ENCODE measurements at places on chromosomes 12 and 14.

DNA sequence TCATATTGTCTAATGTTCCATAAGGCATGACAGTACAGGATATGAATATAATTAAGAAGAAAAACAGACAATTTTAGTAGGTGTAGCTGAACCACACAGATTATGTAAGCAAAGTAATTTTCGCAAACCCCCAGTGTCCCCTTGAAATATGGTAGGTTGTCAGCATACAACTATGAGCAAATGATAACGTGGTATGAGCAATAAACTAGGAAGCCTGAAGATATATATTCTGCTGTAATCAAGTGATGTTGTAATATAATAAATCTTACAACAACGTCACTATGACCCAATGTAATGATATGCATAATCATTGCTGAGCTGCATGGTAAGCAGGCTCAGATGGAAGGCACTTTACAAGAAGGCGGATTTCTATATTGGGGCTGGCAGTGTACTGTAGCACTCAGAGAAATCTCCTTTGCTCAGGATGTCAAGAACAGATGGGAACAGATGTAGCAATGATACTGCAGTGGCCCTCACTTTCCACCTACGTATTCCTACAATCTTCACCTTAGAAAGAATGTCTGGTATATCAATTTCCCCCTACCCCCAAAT, 47.8 kb upstream of the MYF6 start:
- no peaks in the 10 kb centered on the region for H3K27me3 ChIP-seq
- H3K4me1 ChIP-seq: no peaks in the 10 kb centered on the region
- no peak overlapping the region for H3K4me3 ChIP-seq

DNA sequence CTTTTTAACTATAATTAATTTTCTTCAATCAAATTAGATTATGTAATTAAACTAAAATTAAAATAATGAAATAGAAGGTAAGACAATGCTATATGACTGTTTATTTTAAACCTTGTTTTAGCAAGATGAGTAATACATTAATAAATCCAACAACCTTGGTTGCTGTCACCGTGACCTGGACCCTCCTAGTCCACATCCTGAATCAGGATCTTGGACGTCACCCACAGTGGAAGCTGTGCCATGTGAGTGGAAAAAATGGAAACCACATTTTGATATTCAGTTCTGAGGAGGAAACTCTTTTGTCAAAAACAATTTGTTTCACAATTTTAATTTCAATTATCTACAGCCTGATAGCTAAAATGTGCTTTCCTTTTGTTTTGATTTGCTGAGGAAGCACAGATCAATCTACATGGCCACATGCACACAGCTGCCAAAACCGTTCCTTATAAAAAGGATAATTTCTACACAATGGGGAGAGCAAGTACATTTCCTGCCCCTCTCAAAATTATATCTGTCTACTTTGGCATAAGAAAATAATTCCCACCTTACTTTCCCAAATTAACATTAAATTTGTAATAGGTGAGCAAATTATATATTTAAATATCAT, 255.5 kb downstream of the RASSF9 start:
- H3K4me1 ChIP-seq: no peaks in the 10 kb centered on the region
- H3K36me3 ChIP-seq: no peaks in the 10 kb centered on the region
- no peak overlapping the region for H3K4me3 ChIP-seq
- H3K27ac ChIP-seq: no peak overlapping the region
- no peak for ATAC-seq

DNA sequence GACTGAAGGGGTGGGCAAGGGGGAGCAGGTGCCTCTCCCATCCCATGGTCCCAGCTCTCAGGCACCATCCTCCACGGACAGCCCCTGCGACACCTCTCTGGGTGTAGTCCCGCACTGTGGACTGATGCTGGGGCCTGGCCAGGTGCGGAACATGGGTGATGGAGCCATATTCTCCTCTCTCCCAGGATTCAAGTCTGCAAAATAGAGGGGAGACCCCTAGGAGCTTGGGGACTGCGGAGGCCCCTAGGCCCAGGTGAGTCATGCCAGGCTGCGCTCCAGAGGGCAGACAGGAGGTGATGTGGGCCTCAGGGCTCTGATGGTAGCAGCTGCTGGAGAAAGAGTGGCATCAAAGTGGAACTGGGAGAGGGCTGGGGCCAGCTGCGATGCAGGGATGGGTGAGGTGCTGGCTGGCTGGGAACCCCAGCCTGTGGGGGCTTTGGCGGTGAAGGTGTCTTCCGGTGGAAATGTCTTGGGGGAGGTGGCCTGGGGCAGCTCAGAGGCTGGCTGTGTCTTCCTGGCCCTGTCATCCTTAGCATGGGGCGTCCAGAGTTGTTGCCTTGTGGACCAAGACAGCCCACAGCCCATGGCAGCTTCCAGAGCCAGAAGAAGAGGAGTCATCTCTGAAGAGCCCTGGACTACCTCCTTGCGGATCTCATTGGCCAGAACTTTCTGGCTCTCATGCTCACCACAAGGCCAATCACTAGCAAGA, 149.1 kb downstream of the KIF26A start:
- H3K27me3 ChIP-seq: peaks cover 7% of the 10 kb centered on the region
- ATAC-seq: no peak
- no peaks in the 10 kb centered on the region for H3K36me3 ChIP-seq
- H3K4me1 ChIP-seq: no peaks in the 10 kb centered on the region

- H3K4me1 ChIP-seq: peaks cover 36% of the 10 kb centered on the region
- H3K27me3 ChIP-seq: no peaks in the 10 kb centered on the region
- ATAC-seq: no peak
- peak overlapping the region; percentile 63 for H3K27ac ChIP-seq
- peaks cover 27% of the 10 kb centered on the region for H3K36me3 ChIP-seq
These were observed 24.6 kb downstream of the DIP2B start for GRCh38 chr12:50529345-50529744.

DNA sequence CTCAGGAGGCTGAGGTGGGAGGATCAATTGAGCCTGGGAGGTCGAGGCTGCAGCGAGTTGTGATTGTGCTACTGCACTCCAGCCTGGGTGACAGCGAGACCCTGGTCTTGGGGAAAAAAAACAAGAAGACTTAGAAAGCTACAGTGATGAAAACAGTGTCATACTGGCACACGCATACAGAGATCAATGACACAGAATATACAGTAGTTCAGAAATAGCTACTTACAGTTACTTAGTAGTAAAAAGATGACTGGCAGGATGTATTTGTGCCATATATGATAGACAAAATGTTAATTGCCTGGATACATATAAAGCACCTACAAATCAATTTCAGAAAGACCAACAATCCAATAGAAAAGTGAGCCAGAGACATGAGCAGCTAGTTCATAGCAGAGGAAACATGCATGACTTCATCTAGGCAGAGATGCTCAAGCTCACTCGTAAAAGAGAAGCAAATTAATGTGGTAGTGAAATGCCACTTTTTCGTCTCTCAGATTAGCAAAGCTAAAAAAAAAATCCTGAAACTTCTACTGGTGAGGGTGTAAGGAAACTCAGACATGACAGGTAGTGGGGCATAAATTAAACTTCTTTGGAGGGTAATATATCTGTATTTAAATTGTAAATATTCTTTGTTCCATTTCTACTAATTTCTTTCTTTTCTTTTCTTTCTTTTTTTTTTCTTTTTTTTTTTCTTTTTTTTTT, 2.5 kb upstream of the ALDH2 start:
- peak overlapping the region; percentile 75 for H3K27ac ChIP-seq
- H3K4me1 ChIP-seq: peaks cover 86% of the 10 kb centered on the region
- H3K4me3 ChIP-seq: peak overlapping the region; percentile 33
- peak; percentile 65 for ATAC-seq
- H3K36me3 ChIP-seq: no peaks in the 10 kb centered on the region

- H3K27ac ChIP-seq: no peak overlapping the region
- H3K36me3 ChIP-seq: no peaks in the 10 kb centered on the region
- H3K4me1 ChIP-seq: no peaks in the 10 kb centered on the region
These were observed 90.3 kb downstream of the PAX9 start for GRCh38 chr14:36751920-36752319.

GRCh38 chr14:35044939-35045797, 904 bp upstream of the FAM177A1 start:
- ATAC-seq: no peak
- no peaks in the 10 kb centered on the region for H3K36me3 ChIP-seq
- peak overlapping the region; percentile 98 for H3K4me3 ChIP-seq
- H3K4me1 ChIP-seq: peaks cover 26% of the 10 kb centered on the region

DNA sequence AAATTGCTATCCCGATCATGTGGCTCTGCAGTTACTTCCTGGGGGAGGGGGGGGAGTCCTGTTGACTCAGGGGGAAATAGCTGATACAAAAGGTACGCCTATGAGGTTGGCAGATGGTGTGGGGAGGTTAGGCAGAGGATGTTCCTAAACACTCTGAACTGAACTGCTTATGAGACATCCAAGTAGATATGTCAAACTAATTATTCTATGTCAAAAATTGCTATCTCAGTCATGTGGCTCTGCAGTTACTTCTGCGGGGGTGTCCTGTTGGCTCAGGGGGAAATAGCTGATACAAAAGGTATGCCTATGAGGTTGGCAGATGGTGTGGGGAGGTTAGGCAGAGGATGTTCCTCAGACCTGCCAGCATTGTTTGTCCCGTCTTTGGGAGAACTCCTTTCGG, 5.1 kb upstream of the VCPKMT start:
- no peak overlapping the region for H3K4me3 ChIP-seq
- peaks cover 39% of the 10 kb centered on the region for H3K36me3 ChIP-seq
- no peak for ATAC-seq
- peaks cover 5% of the 10 kb centered on the region for H3K4me1 ChIP-seq

DNA sequence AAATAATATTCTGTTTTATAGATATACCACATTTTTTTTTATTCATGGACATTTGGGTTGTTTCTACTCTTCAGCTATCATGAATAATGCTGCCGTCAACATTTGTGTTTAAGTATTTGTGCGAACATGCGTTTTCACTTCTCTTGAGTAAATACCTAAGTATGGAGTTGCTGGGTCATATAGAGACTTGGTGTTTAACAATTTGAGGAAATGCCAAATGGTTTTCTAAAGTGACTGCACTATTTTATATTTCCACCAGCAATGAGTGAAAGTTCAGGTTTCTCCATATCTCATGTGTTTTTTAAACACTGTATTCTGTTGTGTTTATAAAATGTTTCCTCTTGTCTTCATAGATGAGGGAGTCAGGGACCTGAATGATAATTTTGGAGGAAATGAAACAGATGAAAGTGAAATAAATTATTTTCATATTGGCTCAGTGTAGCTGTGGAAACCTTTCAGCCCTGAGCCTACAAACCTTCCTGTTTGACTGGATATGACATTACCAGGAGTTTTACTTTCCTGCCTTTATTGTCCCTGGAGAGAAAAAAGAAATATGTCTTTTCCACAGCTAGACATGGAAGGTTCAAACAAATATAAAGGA, 26.3 kb downstream of the DAAM1 start:
- peaks cover 64% of the 10 kb centered on the region for H3K4me1 ChIP-seq
- H3K27me3 ChIP-seq: no peaks in the 10 kb centered on the region
- no peak overlapping the region for H3K4me3 ChIP-seq
- peak; percentile 75 for ATAC-seq
- peak overlapping the region; percentile 30 for H3K27ac ChIP-seq
- H3K36me3 ChIP-seq: peaks cover 7% of the 10 kb centered on the region

GRCh38 chr12:77591959-77592743, 238.5 kb upstream of the NAV3 start:
- H3K27ac ChIP-seq: no peak overlapping the region
- H3K27me3 ChIP-seq: no peaks in the 10 kb centered on the region
- H3K36me3 ChIP-seq: no peaks in the 10 kb centered on the region
- H3K4me1 ChIP-seq: no peaks in the 10 kb centered on the region
- H3K4me3 ChIP-seq: no peak overlapping the region

DNA sequence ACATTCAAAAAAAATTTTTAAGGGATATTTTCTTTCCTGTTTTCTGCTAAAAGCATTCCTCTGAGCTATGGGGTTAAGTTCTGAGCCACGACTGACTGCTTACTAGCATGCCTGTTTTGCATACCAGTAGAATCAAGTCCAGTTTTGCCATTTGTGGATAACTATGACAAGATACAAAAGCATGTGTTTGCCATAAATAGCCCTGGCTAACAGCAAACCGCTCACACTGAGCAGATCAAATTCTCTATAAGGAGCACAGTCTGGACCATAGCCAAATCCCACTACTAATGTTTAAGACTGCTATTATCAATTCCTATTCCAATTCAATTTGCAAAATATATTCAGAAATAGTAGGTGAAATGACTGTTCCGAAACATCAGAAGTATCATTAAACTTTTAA, 3.2 kb downstream of the CFL2 start:
- peaks cover 8% of the 10 kb centered on the region for H3K36me3 ChIP-seq
- no peak overlapping the region for H3K4me3 ChIP-seq
- H3K27me3 ChIP-seq: no peaks in the 10 kb centered on the region
- ATAC-seq: no peak

- H3K27ac ChIP-seq: peak overlapping the region; percentile 49
- H3K36me3 ChIP-seq: no peaks in the 10 kb centered on the region
- peak; percentile 88 for ATAC-seq
- peaks cover 8% of the 10 kb centered on the region for H3K27me3 ChIP-seq
- no peak overlapping the region for H3K4me3 ChIP-seq
These were observed 36.3 kb upstream of the PPM1A start for GRCh38 chr14:60212503-60213371.

DNA sequence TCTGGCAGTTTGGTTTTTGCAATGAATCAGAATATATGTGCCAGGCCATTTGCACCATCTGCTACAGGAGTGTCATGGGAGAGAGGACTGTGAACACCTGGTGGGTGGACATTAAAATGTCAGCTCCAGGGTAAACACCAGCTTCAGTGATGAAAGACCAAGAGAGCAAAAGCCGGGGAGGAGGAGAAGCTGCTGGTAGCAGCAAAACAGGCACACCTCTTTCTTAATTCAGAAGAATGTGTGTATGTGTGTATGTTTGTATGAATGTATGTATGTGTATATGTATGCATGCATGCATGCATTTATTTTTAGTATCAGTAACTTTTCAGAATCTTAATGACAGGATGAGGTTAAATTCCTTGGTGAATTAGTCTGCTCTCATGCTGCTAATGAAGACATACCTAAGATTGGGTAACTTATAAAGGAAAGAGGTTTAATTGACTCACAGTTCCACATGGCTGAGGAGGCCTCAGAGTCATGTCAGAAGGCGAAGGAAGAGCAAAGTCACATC, 357.4 kb upstream of the PRICKLE1 start:
- no peaks in the 10 kb centered on the region for H3K36me3 ChIP-seq
- H3K4me1 ChIP-seq: no peaks in the 10 kb centered on the region
- no peak overlapping the region for H3K4me3 ChIP-seq
- H3K27me3 ChIP-seq: no peaks in the 10 kb centered on the region
- H3K27ac ChIP-seq: no peak overlapping the region

GRCh38 chr12:19440916-19441315, 1.6 kb downstream of the AEBP2 start:
- peaks cover 32% of the 10 kb centered on the region for H3K4me1 ChIP-seq
- peaks cover 13% of the 10 kb centered on the region for H3K36me3 ChIP-seq
- no peak for ATAC-seq
- peak overlapping the region; percentile 94 for H3K27ac ChIP-seq
- H3K4me3 ChIP-seq: peak overlapping the region; percentile 93

GRCh38 chr12:45557016-45557415, 172.5 kb upstream of the ARID2 start:
- H3K27ac ChIP-seq: no peak overlapping the region
- no peaks in the 10 kb centered on the region for H3K27me3 ChIP-seq
- no peaks in the 10 kb centered on the region for H3K4me1 ChIP-seq

DNA sequence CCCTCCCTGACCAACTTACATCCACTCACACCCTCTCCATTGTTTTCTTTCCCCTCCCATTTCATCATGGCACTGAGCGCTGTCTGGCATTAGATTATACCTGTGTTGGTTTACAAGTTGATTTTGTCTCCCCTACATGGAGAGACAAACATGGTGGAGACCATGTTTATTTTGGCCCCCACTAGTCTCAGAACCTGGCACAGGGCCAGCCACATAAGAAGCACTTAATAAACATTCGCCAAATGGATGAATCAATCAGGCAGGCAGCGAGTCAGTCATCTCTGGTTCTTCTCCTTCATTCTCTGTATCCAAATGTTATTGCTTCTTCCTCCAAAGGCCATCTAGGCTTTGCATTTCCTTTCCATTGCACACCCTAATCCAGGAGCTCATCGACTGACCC, 177.4 kb downstream of the DPF3 start:
- H3K27me3 ChIP-seq: no peaks in the 10 kb centered on the region
- H3K4me1 ChIP-seq: peaks cover 52% of the 10 kb centered on the region
- peak overlapping the region; percentile 65 for H3K27ac ChIP-seq
- H3K4me3 ChIP-seq: no peak overlapping the region

Data from stimulated activated memory B cell treated with anti-CD40 and anti-IgM and Interleukin-4, amounts not matched to agents 10 μg/mL and 1 μg/mL and 100 μg/mL, for 72 hours (primary cell).